ENCODE measurements at places on chromosomes 6 and 20.

DNA sequence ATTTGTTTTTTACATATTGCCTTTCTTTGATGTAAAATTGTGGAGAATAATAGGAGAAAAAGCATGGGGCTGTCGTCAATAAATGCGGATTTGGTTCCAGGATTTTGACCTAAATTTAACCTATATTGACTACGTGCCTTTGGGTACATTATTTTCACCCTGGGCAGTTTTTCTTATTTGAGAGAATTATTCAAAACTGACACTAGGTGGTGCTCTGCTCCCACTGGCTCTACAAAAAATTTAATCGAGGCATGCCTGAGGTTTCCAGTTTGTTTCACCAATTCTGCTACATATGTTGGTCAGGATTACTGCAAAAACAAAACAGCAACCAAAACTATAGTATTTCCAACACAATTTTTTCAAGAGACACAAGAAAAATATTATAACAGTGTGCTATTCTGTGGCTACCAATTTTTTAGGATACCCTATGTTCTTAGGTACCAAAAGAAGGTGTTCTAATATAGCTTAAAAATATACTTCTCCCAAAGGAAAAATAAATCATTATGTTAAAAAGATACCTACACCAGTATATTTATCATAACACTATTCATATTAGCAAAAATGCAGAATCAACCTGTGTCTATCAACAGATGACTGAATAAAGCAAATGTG, 48.6 kb upstream of the FABP7 start:
- DNase-seq: no peak

DNA sequence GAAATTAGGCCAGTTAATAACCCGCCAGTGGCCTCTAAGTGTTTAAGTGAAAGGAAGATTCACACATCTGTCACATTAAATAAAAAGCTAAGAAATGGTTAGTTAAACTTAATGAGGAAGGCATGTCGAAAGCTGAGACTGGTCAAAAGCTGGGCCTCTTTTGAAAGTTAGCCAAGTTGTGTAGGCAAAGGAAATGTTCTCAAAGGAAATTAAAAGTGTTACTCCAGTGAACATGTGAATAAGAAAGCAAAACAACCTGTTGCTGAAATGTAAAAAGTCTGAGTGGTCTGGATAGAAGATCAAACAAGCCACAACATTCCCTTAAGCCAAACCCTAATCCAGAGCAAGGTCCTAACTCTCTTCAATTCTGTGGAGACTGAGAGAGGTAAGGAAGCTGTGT, 10.9 kb upstream of the MTRF1L start:
- DNase-seq: no peak

DNA sequence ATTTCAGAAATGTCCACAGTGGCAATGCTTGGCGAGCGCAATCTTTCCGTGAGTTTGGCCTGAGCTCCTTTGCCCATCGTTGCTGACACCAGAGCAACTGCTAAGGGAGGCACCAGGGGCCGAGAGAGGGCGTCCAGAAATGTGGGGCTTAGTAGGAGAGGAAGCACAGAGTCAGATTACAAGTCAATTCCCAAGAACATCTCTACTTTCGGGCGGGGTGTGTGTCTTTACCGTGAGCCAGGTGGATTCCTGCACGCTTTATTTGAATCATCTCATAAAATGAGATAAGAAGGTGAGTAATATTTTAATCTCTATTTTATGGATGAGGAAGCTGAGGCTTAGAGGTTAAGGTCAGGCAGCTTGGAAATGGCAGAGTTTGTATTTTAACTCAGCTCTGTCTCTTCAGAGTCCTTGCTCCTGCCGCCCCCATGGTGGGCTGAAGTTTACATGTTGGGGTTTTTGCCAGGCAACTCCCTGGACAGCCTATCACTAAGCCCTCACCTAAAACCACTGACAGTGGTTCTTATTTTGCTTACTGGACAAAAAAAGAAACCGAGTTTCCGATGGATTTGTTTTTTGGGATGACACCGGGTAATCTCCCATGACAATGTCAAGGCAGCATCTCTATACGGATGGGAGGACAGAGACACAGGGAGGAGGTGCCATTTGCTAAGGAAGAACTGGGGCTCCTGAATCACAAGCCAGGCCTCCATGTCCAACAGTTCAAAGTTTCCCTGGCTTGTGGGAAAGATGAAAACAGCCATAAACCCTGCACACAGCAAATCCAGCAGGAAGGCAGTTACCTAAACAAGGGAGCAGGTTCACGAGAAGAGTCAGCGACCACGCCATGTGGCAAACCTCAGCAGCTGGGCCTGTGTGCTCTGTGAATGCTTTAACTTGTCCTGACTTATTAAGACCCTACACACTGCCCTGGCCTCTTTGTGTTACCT, 112.6 kb upstream of the SLC24A3 start:
- DNase-seq: no peak

DNA sequence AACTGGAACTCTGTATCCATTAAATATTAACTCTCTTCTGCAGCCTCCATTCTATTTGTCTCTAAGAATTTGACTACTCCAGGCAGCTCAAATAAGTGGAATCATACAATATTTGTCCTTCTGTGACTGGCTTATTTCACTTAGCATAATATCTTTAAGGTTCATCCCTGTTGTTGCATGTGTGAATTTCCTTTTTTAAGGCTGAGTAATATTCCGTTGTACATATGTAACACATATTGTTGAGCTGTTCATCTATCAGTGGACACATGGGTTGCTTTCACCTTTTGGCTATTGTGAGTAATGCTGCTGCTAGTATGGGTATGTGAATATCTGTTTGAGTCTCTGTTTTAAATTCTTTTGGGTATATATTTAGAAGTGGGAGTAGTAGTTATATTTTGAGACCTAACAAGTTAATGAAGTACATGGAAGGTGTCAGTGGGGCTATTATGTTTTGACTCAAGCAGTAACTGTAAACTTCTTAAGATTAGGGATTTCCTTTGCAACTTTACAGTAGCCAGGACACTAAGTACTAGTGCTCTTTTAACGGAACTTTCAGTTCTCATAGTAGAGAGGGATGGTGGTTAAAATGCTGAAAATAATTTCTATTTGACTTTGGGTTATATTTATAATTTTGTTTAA, 29.7 kb upstream of the TMEM217 start:
- DNase-seq: no peak

GRCh38 chr6:119521251-119521650, 171.7 kb upstream of the MAN1A1 start:
- no peak for DNase-seq

- no peak for DNase-seq
These were observed 34.2 kb downstream of the RBM38 start for GRCh38 chr20:57425150-57426013.

DNA sequence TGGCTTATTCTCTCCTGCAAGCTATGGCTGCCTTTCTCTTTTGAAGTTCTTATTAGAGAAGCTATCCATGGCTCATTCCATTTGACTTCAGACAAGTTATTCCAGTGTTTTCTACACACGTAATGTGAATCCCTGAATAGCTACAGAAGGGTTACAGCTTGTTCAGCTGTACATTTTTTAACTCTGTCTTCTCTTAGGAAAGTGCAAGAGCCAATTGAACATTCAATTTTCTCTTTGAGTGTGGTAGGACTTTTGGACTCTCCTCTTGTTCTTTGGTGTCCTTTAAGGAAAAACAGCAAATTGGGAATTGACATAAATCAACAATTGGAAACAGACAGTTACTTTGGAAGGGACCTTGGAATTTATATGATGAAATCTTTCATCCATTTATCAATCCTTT, 125.8 kb downstream of the EPM2A start:
- no peak for DNase-seq

DNA sequence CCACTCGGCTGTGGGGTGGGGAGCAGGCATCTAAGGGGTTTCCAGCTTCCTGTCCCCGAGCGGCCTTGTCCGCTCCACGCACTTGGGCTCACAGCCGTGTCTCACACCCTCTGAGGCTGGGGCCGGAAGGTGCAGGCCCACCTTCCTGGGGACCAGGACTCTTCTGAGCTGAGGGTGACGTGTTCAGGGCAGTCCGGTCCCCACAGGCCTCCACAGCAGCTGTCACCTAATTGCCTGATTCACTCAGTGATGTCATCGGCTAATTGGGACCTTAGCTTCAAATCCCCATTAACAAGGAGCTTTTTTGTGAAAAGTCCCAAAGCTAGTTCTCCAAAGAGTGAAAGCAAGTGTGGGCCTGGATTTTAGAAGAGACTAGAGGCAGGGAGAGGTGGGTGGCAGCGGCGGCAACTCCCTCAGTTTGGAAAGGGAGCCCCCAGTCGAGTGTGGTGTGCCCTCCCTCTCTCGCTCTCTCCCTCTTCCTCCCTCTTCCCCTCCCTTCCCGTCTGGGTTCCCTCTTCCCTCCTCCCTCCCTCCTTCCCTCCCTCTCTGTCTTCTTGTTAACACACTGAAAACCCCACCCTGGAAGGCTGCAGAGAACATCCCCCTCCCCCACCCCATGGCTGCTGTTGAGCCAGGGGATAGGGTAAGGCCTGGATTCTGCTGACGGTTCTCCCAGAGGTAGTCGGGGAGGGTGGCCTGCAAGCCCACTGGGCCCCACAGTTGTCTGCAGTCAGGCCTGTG, 39.0 kb downstream of the MYT1 start:
- no peak for DNase-seq

DNA sequence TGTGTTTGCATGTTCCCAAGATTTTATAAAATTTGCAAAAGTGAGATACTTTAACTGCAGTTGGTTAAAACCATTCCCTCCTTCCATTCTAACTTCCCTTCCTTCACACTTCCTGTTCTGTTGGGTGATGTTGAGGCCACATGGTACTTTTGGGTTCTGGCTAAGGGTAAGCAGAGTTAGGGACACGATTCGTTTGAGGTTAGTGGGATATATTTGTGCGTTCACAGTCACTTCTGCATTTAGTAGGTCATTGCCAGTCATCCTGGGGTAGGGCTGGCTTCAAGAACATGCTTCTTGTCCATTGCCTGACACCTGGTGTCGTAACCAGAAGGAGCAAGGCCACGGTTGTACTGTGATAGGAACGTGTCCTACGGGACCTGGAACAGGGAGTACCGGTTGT, 340.1 kb downstream of the ZFAND3 start:
- no peak for DNase-seq

DNA sequence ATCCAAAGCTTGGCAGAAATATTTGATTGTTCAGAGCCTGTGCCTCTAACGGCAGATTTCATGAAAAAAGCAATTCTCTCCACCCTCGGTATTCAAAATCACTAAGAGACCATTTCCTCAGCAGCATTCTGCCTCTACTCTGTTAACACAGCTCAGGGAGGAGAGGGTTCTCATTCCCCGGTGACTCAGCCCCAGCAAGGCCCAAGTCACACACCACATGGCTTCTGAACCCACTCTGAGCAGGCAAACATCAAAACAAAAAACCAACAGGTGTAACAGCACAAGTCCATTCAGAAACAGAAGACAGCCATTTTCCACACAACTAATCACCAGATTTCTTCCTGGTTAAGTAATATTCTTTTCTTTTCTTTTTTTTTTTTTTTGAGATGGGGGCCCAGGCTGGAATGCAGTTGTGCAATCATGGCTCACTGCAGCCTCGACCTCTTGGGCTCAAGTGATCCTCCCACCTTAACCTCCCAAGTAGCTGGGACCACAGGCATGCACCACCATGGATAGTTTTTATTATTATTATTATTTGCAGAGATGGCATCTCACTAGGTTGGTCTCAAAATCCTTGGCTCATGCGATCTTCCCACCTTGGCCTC, 55.4 kb downstream of the GFOD1 start:
- DNase-seq: no peak

DNA sequence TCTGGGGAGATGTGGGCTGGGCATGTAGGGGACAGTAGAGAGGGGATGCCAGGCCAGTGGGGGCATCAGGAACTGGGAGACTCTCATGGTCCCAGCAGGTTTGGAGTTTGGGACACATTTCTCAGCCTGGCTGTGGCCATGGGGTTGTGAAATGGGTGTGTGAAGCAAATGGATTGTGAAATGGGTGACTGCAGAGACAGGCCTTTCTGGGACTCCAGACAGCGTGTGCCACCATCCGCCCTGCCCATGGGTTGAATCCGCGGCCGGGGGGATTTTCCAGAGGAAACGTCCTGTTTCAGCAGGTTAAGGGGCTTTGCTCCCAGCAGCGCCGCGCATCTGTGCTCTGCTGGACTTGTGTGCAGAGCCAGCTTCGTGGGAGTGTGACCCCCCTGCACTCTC, 3.7 kb upstream of the PMEPA1 start:
- no peak for DNase-seq

DNA sequence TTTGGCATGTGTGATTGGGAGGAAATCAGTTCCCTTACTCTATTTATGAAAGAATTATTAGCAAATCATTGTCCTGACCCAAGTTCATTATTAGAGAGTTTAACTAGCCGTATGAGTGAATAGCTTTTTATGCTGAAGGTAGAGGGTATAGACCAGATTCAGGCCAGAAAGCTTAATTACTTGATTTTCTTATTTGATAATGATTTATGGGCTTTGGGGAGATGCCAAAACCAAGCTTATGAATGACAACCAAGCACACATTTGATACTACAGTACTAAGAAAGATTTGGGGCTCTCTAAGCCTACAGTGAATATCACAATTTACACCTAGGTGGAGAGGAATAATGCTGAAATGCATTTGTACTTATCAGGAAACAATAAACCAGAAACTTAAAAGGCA, 193.2 kb downstream of the ARHGAP18 start:
- DNase-seq: no peak

DNA sequence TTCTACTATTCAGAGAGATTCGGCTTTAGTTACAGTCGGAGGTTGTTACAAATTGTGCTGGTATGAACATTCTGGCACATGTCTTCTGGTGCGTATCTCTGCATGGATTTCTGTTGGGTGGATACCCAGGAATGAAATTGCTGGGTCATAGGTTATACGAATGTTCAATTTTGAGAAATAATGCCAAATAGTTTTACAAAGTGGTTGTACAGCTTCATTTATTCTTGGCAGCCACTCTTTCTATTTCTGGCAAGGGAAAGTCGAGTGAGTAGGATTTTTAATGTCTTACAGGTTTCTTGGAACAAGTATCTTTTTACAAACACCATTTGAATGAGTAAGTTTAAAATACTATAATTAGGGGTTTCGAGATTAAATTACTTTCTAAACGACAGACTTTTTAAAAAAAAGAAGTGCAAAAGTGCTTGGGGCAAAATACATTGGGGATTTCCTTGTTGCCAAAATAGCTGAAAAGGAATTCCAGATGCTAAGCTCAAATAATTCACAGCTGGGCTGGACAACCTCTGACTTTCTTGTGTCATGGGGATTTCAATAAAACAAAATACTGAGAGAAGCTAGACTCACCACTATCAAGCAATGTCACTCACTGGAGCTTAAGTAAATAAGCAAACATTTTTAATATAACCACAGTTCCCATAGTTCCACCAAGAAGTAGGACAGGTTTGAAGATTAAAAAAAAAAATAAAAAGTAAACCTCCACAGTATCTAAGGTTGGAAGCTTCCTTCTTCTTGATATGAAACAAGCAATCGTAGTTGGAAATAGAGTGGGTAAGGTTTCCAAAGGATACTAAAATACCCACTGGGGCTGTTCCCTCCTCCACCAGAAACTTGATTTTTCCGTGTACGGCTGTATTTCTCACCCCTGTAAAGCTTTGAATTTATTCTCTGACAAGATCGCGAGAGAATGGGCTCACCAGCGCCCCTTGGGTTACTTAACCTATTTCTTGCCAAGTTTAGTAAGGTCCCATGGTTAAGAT, 21.6 kb upstream of the GFOD1 start:
- DNase-seq: no peak

DNA sequence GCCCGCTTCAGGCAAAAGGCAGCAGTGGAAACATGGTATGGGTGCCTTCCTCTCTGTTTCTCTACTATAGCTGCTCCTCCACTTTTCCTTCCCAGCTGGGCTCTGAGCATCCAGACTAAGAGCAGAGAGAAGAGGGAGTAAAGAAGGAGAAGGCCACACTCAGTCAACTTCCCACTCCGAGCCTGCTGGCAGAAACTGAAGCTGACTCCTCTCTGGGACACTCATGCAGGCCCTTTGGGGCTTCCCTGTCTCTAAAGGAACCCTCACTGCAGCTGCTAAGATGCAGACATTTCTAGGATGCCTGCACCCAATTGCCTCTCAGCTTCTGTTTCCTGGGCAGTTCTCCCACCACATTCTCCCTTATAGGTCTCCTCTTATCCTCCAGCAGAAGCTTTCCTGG, 88.9 kb downstream of the FRK start:
- no peak for DNase-seq

All from right forelimb (tissue), 1 donor.